Stimulated activated naive CD8-positive, alpha-beta T cell treated with anti-CD3 and anti-CD28 coated beads, Interleukin-15, amount 100 ng/mL, for 72 hours (primary cell): ENCODE measurements at places on chromosomes 16 and 17.

GRCh38 chr16:66295213-66295612, 71.3 kb upstream of the CDH5 start:
- peak; percentile 0 for DNase-seq

GRCh38 chr17:10652984-10653659, 4.0 kb downstream of the MYH3 start:
- peak; percentile 61 for DNase-seq

- DNase-seq, result no peak
Observed at GRCh38 chr16:57916735-57917438, 54.0 kb downstream of the CNGB1 start.

DNA sequence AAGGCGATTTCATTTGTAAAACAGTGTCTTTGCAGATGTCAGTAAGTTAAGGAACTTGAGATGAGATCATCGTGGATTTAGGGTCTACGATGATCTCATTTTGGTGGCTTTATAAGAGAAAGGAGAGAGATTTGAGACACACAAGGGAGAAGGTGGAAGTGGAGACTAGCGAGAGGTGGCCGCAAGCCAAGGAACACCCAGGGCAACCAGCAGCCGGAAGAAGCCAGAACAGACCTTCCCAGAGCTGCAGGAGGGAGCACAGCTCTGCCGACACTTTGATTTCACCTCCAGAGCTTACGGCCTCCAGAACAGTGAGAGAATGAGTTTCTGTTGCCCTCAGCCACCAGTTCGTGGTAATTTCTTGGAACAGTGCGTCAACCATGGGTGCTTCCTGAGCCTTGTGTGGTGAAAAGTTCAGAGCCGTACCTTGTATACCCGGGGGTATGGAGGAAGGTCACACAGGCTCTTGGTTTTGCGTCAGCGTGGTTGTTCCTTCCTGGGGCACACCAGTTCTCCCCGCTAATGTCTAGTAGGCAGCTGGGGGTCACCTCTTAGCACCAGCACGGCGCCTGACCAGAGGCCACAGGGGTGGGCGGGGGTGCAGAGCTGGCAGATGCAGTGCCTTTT, 12.9 kb upstream of the SEC14L1 start:
- peak; percentile 90 for DNase-seq

DNA sequence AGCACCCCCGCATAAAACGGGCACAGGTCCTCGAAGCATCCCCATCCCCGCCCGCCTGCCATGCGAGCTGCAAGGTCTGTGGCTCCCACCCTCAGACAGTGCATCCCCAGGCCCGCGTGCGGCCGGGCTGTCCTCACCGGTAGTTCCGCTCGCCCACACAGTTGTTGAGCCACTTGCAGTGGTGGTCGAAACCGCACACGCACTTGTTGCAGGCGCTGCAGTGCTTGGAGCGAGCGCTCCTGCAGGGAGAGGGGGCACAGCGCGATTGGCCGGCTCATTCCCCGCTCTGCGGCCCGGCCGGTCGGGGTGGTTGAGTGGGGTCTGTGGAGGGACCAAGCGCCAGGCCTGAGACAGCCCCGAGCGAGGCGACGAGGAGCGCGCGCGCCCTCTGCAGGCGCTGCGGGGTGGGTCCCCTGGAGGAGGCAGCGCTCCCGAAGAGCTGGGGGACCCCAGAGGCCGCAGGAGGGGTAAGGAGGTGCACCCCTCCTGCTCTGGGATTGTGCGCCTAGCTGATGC, 6.0 kb upstream of the TPPP3 start:
- DNase-seq, result peak; percentile 64

DNA sequence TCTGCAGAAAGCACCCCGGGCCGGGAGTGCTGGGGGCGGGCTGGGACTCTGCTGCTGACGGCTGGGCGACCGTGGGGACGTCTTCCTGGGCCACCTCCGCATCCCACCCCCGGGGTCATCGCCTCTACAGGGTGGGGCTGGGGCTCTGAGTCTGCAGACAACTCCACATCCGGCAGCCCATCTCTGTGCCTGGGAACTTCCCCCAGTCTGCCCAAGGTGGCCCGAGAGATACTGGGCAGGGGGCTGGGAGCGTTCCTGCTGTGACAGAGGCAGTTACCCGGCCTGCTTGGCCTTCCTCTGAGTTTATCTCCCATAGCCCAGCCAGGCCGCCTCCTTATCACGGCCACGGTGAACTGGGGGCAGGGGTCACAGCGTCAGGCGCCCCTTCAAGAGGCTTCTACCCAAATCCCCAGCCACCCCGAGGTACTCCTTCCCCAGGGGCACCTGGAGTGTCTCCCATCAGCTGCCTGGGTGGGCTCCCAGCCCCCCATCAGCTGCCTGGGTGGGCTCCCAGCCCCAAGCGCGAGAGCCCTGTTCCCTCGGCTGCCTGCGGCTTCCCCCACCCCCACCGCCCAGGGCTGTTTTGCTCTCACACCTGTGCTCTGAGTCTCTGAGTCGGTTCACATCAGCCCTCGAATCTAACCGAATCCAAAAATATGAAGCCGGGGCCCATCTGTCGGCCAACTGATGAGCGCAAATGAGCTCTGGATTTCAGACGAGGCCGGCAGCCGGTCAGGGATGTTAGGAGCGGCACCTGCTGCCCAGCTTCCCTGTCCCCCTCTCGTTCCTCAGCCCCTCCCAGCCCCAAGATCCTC, 15.6 kb upstream of the CBFA2T3 start:
- DNase-seq, result no peak
